ENCODE measurements at places on chromosomes 3 and 15.

- DNase-seq, result no peak
These were observed 2.2 kb upstream of the THRB start for GRCh38 chr3:24496529-24497482.

DNA sequence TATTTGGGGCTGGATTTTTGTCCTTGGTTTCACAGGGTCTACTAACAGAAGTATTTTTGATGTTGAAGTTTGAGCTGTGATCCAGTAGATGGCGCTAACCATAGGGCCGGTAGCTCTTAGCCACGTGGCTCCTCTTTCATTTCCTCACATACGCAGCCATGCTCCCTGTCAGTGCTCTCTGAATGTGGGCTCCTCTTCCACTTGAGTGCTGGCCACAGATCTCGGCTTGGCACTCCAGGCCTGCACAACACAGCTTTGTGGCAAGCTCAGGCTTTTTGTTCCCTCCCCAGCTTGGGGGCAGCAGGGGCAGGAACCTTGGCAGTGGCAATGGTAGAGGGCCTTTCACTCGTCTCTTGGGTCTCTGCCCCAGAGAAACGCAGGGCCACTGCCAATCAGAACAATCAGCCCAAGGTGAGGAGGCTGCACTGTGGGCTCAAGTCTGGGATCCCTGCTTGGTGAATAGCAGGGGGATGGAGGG, 18.6 kb upstream of the DNAAF4 start:
- no peak for DNase-seq

- DNase-seq, result no peak
These were observed 22.0 kb upstream of the C3orf22 start for GRCh38 chr3:126580746-126581145.

GRCh38 chr3:141457624-141458236, 29.1 kb upstream of the RASA2 start:
- DNase-seq, result no peak

Measured in NCI-H1436 treated with DMSO at 0.1 percent for 48 hours (cell line).